ENCODE measurements at places on chromosomes 11 and 22. TPM values are rescaled to one million over a fixed set of nuclear protein-coding genes. Genes with fewer than 3 reads are reported as not detected.

DNA sequence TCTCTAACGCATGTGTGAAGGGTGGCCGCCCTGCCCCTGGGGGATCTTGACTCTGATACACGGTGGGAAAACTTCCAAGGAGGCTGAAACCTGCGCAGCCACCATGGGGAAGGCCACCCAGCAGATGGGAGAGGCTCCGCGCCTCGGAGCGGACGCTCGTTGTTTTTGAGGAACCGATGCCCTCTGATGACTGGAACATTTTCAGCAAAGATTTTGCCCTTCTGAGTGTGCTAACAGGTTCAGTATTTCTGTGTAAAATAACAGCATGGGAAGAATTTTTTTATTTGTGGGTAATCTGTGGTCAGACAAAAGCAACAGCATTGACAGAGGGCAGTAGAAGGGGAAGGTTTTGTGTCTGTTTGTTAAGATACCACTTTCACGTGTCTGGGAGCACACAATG is 16.7 kb downstream of the MB start:
- no peak for DNase-seq

GRCh38 chr11:112266410-112266778 is 5.7 kb upstream of the PLET1 start:
- no peak for DNase-seq

MYRF gene
- polyA plus RNA-seq: 18.0 TPM

OR51G2 gene
- not detected for polyA plus RNA-seq

DNA sequence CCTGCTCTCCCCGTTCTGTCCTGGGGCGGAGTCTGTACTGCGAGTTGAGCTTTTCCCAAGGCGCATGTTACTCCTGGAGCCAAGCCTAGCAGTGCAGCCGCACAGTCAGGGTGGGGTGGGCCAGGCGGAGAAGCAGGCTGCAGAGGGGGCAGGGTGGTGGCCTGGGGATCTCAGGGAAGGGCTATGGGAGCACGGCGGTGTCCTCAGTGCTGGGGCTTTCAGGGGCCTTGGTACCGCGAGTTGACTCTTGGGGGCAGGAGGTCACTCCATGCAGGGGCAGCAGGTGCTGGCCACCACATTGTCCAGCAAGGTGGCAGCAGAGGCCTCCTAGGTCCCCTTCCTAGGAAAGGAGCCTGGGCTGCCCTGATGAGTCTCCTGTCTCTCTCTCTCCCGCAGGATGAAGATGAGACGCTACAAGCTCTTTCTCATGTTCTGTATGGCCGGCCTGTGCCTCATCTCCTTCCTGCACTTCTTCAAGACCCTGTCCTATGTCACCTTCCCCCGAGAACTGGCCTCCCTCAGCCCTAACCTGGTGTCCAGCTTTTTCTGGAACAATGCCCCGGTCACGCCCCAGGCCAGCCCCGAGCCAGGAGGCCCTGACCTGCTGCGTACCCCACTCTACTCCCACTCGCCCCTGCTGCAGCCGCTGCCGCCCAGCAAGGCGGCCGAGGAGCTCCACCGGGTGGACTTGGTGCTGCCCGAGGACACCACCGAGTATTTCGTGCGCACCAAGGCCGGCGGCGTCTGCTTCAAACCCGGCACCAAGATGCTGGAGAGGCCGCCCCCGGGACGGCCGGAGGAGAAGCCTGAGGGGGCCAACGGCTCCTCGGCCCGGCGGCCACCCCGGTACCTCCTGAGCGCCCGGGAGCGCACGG is 14.9 kb upstream of the MIEF1 start:
- DNase-seq: no peak

GRCh38 chr11:103257360-103257759 is 148.1 kb downstream of the DYNC2H1 start:
- no peak for DNase-seq

- no peak for DNase-seq
Observed at GRCh38 chr11:72293391-72293790, 49.4 kb upstream of the PHOX2A start.

GRCh38 chr11:117387992-117388755 is 60.5 kb downstream of the CEP164 start:
- DNase-seq: no peak

- DNase-seq: peak; percentile 57
Observed at GRCh38 chr11:67240576-67241389, 25.5 kb upstream of the GRK2 start.

DNA sequence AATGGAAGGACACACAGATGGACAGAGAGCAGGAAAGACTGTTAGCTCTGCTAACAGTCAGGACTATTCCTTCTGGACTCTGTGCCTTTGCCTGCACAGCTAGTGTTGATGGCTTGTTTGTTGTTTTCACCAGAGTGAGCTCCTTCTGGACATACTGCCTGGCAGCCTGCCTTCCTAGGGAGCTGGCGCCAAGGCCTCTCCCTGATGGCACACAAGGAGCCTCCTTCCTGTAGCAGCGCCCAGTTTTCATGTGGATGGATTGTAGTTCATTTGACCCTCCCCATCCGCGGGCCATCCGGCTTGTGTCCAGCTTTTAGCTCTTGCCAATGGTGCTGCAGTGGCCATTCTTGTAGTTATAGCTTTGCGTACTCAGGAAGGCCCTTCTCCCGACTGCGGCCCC is 16.6 kb upstream of the BCR start:
- no peak for DNase-seq

APOA1 gene
- 123 TPM for polyA plus RNA-seq

DNA sequence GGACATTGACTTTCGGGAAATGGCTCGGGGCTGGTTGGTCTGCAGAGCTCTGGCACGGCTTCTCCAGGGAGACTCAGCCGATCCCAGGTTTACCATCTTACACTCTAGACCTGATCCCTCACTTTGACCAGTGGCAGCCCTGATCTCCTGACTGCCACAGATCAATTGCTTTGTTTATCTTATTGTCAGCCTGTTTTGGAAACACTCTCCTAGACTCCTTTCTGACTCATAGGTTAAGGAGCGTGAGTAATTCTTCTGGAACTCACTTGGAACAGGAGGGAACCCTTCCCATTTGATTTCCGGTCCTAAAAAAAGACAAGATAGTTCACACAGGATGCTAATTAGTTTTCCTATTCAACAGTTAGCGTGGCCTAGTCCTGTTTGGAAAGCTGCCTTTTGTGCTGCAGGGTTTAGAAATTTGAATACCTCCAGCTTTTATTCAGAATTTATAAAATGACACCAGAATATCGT is 16.0 kb upstream of the BMAL1 start:
- no peak for DNase-seq

DNA sequence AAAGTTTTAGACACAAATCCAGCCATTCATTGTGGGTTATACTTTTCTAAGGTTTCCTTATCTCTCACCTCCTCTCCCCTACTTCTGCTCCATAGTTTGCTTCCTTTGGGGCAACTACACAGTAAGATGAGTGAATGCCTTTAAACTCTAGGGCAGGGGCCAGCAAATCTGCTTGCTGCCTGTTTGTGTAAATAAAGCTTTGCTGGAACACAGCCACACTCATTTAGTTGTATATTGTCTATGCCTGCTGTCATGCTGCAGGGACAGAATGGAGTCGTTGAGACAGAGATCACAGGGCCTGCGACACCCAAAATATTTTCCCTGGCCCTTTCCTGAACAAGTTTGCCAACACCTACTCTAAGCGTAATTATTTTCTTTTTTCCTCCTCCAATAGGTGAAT is 58.7 kb downstream of the TECTA start:
- no peak for DNase-seq

GRCh38 chr22:37274380-37274862 is 7.9 kb upstream of the CYTH4 start:
- DNase-seq: no peak

SEC14L2 gene
- 4.4 TPM for polyA plus RNA-seq

FAM168A gene
- polyA plus RNA-seq: 43.6 TPM

SYNGR1 gene
- 14.7 TPM for polyA plus RNA-seq

- no peak for DNase-seq
Observed at GRCh38 chr11:60528465-60528864, 13.3 kb downstream of the MS4A13 start.

P4HA3 gene
- polyA plus RNA-seq: 1.3 TPM

GLYAT gene
- 142 TPM for polyA plus RNA-seq

DNA sequence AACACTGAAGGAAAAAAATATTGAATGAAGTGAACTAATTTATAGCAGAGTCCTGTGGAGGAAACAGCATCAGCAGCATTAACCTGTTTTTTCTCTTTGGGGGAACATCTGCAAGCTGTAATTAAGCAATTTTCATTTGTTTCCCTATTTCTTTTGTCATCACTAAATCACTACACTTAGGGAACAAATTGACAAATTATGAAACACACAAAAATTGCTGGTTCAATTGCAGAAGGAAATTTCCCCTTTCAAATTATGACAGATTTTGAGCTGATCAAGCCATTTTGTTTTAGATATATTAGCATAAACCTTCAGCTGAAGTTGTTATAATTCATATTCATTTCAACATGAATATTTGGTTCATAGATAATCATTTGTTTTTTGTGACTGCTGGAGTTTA is 22.2 kb upstream of the RAG2 start:
- DNase-seq: no peak

GRCh38 chr22:47552541-47553205 is 790.2 kb downstream of the TBC1D22A start:
- no peak for DNase-seq

DNA sequence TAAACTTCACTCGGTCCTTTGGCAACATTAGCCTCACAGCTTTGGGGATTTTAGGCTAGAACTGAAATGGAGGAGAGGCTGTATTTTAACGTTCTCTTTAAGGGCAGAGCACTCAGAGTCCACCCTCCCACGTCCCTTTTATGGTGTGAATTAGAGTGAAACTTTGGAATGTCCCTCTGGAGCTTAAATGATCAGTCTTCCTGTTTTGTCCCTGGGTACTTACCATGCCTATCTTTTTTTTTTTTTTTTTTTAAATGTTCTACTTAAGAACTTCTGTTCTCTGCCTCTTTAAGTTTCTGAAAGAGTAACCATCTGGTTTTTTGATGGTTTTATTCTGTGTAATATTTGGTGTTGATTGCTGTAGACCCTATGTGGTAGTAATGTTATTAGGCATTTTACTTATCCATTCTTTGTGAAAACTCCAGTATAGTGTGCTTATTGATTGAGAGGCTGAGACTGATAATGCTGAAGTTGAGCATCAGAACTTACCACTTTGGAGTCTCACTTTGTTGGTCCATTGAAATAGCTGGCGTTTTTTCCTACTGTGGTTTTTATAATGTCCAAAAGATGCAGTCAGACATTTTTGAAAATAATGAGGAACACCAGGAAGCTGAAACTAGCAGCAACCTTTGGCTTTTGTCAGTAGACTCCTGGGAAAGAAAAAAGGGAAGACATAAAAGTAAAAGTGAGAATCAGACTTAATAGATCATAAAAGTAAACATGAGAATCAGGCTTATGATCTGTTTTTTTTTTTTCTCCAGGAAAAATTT is 11.6 kb downstream of the UVRAG start:
- DNase-seq: no peak

DNA sequence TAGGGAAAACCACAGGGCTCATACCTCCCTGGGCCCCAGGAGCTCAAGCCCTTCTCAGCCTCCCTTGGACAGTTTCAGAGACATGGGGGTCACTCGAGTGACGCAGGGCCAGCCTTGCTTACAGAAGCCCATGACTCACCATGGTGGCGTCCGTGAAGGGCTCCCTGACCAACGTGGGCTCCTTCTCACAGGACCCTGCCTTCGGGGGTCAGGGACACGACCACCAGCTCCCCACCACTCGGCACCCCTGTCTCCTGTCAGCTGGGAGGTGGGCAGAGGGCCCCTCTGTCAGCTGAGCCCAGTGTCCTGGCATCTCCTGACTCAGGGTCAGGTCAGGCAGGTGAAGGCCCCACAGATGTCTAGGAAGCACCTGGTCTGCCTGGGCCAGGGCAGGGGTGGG is 126.3 kb upstream of the ANO1 start:
- no peak for DNase-seq

DNA sequence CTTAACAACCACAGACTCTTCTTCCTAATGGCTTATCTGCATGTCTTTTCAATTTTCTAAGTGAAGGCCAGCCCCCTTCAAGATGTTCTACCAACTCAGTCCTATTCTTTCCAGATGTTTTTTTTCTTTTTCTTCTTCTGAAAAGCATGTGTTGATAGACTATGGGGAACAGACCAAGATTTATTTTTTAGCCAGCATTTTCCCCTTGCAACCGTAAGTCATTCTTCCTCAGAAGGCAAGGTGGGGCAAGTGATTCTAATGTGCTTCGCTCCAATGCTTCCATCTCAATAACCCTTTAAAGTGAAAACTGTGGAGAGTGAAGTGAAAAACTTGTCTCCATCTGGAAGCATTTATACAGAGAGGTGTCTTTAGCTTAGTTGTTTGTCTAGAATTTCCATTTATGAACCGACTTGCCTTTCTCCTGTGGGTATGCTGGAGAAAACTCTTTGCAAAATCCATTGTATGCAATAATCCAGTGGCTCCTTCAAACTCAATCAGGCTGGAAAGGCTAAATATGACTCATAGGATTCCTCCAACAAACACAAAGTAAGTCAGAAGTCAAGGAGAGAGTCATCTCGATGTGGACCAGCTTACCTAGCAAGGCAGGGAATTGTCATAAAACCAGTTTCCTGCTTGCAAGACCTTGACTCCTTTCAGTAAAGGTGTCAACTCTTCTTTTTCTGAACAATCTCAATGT is 83.7 kb downstream of the MAML2 start:
- no peak for DNase-seq

DNA sequence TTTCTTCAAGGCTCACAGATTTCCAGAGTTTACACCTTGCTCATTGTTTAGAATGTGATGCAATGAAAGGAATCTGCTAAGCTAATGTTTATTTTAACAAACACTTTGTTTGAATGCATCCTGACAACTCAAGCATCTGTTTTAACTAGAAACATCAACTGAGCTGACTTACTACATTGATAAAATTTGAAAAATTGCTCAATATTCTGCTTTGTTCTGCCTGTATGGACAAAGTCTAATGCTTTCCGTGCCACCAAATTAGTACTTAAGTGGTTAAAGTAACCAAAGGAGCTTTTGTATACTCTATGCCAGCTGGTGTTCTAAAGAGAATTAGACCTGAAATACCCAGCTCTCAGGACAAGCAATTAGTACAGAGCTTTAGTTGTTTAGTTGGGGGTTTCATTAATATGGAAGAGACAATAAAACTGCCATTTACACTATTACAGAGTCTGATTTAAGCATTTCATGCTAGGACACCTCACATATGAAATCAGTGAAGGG is 105.2 kb downstream of the MAML2 start:
- DNase-seq: no peak

OR2AG2 gene
- 0.07 TPM for polyA plus RNA-seq

DNA sequence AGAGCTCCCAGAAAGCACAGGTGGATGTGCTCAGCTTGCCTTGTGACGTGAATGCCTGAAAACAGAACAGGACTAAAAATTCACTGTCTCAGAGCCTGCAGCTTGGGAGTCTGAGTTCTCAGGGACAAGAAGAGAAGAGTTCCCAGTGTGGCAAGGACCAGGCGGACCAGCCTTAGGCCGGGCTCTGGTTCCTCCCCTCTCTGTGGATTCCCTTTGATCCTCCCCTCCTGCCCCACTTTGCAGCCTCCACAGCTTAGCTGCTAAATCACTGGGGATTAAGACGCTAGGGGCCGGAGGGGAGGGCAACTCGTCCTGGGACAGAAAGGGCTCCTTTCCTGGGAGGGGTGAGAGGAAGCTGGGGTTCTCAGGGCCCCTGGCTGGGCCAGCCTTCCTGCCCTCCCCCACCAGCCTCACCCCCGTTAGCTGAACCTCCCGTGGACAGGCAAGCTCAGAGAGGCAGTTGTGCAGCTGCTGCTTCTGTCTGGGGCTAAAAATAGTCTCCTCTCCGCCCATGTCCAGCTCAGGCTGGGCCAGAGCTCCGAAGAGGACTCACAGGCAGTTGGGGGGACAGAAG is 29.9 kb upstream of the JAM3 start:
- no peak for DNase-seq

All from right renal cortex interstitium (tissue), 3 donors.